HepG2 (cell line): ENCODE measurements at places on chromosomes 7 and 10.
A peak's percentile ranks its signal among the peaks of the same experiment; 100 is the strongest.

- no peak for DNase-seq
These were observed 218.2 kb downstream of the CCDC3 start for GRCh38 chr10:12783293-12783692.

- DNase-seq: no peak
These were observed 654 bp downstream of the MUC3A start for GRCh38 chr7:100949933-100950443.

DNA sequence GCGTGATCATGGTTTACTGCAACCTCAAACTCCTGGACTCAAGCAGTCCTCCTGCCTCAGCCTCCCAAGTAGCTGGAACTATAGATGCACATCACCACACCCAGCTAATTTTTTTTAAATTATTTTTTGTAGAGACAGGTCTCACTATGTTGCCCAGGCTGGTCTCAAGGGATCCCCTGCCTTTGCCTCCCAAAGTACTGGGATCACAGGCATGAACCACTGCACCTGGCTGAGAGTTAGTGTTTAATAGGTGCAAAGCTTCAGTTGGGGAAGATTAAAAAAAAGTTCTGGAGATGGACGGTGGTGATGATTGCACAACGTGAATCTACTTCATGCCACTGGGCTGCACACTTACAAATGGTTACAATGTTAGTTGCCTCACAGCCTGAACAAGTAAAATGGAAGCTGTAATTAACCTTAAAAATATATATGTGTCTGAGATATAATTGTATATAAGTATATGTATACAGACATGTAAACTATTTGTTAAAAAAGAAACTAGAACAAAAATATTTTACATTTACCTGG, 106.4 kb upstream of the ZNF438 start:
- DNase-seq: no peak

DNA sequence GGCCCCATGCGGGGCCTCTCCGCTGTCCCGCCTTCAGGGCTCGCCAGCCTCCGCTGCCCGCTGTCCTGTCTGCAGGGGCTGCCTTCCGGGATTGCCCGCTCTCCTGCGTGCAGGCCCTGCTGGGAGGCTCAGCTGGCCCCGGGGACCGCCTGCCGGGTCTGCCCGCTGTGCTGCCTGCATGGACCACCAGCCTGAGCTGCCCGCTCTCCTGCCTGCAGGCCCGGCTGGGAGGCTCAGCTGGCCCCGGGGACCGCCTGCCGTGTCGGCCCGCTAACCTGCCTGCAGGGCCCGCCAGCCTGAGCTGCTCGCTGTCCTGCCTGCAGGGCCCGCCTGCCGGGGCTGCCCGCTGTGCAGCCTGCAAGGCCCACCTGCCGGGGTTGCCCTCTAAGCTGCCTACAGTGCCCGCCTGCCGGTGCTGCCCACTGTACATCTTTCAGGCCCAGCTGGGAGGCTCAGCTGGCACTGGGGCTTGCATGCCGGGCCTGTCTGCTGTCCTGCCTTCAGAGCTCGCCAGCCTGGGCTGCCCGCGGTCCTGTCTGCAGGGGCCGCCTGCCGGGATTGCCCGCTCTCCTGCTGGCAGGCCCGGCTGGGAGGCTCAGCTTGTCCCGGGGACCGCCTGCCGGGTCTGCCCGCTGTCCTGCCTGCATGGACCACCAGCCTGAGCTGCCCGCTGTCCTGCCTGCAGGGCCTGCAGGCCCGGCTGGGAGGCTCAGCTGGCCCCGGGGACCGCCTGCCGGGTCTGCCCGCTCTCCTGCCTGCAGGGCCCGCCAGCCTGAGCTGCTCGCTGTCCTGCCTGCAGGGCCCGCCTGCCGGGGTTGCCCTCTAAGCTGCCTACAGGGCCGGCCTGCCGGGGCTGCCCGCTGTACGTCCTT, 165.1 kb downstream of the GLRX3 start:
- no peak for DNase-seq

- no peak for DNase-seq
These were observed 5.2 kb upstream of the SAMD8 start for GRCh38 chr10:75106242-75106641.

DNA sequence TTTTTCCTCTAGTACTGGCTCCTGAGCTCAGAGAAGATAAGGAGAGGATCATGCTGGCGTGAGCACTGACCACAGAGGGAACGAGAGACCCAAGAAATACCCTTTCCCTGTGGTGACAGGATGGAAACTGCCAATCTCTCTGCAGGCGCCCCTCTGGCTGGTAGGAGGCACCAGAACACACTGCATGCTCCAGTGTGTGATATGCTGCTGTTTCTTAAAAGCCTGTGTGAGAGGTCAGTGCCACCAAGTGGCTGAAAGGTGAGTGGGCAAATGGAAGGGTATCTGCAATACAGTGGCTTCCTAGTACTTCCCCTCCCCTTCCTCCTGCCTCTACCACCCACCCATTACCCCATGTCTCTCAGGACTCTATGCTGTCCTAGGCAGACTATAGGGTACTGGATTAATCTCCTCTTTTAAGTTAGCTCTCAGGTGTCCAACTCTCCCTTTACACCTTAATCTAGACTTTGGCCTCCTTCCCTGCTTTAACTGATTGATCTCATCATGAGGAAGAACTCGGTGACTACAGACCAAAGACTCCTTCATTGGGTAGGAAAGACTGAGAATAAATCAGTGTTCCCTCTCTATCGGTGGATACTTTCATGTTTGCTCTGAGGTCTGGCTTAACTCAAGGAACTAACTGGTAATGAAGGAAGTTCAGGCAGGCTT, 283.6 kb downstream of the ADRA2A start:
- DNase-seq: peak; percentile 69

DNA sequence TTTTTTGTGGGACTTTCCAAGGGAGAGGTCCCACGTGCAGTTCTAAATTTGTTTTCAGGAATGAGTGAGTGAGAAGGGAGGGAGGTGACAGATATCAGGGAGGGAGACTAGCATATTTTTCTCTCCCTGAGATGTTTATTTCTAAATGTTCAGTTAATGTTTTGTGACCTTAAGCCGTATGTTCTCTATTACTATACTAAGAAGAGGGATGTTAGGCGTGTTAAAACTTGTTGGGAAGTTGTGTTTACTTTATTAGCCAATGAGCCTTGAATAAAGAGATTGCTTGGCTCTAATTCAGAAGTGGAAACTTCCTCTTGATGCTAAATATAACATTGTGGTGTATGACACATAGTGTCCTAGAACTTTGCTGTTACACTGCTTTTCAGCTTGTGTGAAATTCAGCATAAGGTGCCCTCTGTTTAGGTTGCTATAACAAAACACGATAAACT, 37.3 kb downstream of the DNAH11 start:
- DNase-seq: no peak

DNA sequence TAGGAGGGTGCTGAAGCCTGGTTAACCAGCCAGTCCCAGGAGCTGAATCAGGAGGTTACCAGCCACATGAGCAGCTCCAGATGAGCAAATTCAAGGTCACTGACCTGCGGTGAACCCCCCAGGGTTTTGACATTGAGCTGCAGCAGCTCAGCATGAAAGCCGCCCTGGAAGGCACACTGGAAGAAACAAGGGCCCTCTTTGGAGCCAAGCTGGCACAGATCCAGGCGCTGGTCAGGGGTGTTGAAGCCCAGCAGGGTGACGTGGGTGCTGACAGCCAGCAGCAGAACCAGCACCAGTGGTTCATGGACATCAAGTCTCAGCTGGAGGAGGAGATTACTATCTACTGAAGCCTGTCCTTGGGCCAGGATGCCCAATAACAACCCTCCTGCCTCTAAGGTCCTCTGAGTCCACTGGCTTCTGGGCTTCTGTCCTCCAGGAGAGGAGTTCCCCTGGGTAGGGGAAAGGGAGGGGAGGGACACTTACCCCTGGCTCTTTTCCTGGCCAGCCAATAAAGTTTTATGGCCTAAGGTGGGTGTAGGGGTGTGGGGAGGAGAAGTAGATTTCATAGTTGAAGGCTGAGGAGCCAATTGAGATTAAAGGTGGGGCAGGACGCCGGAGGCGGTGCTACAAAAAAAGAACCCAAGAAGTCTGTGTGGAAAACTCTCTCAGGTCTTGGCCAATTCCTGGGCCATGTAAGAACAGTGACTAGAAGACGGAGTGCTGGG, 29.4 kb upstream of the ATOH7 start:
- peak; percentile 17 for DNase-seq

DNA sequence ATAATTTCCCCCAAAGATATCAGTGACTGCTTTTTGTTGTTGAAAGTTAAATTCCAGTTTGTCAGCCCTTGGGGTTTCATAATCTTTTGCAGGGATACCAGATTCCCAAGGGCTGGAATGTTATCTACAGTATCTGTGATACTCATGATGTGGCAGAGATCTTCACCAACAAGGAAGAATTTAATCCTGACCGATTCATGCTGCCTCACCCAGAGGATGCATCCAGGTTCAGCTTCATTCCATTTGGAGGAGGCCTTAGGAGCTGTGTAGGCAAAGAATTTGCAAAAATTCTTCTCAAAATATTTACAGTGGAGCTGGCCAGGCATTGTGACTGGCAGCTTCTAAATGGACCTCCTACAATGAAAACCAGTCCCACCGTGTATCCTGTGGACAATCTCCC, 3.2 kb downstream of the CYP26A1 start:
- no peak for DNase-seq

- DNase-seq: no peak
These were observed 17.9 kb downstream of the EBF3 start for GRCh38 chr10:129945941-129946760.

- no peak for DNase-seq
These were observed 96.9 kb downstream of the TES start for GRCh38 chr7:116307253-116307652.

DNA sequence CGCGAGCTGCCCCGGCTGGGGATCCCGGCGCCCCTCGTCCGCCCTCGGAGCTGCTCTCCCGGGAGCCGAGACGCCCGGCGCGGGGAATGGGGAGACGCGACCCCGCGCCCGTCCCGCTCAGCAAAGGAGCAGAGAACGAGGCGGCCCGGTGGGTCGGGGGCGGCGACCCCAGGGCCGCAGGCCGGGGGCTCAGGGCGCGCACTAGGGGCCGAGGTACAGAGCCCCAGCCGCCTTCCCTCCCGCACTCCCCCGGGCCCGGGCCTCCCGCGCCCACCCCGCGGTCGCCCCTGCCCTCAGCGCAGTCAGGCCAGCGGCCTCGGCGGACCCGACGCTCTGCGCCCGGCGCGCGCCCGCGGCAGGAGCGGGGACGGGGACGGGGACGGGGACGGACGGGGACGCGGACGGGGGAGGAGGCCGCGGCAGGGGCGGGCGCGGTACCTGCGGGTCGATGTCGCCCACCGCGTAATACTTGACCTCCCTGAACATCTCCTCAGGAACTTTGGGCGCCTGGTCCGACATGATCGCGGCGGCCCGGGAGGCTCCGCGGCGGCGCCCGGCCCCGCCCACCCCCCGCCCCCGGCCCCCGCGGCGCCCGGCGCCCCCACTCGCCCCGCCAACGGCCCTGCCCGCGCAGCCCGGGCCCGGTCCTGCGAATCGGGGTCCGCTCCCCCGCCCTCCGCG, 373 bp downstream of the PAXIP1 start:
- peak; percentile 24 for DNase-seq

DNA sequence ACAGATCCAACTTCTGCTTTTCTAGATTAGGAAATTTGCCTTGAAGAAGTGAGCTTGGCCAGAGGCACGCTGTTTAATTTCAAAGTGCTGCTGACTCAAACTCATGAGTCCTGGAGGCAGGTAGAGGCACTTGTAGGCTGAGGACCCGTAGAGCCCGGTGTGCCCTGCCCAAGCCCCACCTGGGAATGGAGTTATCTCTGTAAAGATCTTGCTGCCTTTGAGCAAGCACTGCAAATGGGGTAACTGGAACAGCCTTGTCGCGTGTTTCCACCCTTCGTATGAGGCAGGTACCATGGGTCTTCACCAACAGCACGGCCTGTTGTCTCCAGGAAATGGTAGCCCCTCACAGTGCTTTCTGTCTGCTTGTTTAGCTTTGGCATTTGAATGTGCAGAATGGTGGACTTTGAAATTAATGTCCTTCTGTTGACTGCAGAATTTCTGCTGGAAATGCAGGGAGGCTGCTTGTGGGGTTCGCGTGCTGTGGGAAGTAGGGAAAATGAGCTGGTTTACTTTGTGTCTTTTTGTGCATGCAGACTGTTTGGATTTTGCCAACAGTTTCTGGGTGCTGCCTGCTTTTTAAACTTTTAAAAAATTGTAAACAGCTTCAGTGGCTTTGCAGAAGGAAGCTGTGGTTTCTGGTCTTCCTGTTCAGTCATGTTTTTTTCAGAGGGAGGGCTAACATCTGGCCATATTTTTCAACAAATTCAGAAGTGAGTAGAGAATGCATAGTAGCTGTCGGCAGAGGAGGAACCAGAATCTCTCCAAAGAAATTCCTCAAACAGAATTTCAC, 27.2 kb downstream of the CCM2 start:
- DNase-seq: peak; percentile 40

DNA sequence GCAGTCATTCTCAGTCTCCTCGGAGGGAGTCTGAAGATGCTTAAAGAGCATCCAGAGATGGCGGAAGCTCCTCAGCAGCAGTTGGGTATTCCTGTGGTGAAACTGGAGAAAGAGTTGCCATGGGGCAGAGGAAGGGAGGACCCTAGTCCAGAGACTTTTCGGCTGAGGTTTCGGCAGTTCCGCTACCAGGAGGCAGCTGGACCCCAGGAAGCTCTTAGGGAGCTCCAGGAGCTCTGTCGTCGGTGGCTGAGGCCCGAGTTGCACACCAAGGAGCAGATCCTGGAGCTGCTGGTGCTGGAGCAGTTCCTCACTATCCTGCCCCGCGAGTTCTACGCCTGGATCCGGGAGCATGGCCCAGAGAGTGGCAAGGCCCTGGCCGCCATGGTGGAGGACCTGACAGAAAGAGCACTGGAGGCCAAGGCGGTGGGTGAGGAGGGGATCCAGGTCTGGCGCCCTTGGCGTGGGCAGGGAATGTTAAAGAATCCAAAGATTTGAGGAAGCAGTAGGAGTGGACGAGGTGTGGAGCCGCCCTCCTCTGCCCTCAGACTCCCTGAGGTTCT, 2.9 kb downstream of the ZSCAN25 start:
- DNase-seq: no peak

DNA sequence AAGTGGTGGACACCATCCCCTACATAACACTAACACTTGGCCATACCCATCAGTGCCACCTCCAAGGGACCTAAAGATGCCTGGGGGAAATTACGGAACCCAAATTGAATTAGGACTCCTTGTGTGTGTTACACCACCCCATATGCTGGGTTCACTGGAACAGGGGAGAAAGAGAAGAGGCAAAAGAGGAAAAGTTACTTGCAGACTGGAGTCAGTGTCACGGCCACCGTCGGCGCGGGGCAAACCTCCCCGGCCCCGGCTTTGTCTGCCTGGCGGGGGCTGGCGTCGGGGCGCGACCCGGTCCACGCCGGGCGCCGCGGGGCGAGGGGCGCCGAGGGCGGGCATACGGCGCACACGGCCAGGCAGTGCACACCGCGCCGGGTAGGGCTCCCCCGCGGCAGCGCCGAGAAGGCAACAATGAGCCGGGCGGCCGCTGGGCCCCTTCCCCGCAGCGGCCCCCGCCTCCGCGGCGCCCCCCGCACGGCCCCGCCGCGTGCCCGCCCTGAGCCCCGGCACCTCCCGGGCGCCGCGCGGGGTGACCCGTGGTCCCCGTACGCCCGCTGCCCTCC, 171.1 kb downstream of the FAM107B start:
- DNase-seq: no peak

DNA sequence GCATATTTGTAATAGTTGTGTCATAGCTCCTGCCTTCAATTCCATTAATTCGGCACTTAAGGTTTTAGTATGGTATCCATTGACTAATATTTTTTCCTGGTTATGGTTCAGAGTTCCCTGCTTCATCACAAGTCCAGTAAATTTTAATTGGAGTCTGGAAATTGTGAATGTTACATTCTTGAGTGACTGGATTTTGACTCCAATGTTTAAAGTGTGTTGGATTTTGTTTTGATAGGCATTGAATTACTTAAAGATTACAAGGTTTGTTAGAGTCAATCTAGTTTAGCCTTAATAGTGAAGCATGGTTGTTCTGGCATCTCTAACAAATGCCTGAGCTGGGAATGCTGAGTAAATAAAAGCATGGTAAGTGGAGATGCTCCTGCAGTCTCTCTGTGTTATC, 326.6 kb upstream of the IGFBP3 start:
- DNase-seq: no peak
